ENCODE measurements at places on chromosomes 6 and 20. TPM values are rescaled to one million over a fixed set of nuclear protein-coding genes. Genes with fewer than 3 reads are reported as not detected.

Gene DOK5
- 2.1 TPM for total RNA-seq

Gene TMEM74B
- total RNA-seq: 0.26 TPM

Gene SEMG2
- total RNA-seq: not detected

Gene KIF13A
- 13.0 TPM for total RNA-seq

Gene SYTL3
- 1.4 TPM for total RNA-seq

Gene LY6G6F
- not detected for total RNA-seq

Gene PCK1
- total RNA-seq: not detected

Gene OLIG3
- not detected for total RNA-seq

Gene COL10A1
- 0.08 TPM for total RNA-seq

Gene SCUBE3
- 0.16 TPM for total RNA-seq

Gene KCNQ2
- not detected for total RNA-seq
